ENCODE measurements at places on chromosomes 5 and 9.

DNA sequence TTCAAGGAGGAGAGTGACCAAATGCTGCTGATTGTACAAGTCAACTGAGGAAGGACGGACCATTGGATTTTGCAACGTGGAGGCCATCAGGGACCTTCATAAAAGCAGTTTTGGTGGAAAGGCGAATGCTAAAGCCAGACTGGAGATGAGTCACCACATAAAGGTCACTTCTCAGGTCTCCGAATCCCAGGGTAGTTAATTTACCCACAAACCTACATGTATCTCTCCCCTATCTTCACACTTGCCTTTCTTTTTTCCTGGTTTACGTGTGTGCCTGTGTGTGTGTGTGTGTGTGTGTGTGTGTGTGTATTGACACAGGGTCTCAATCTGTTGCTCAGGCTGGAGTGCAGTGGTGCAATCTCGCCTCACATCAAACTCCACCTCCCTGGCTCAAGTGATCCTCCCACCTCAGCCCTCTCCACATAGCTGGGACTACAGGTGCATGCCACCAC is 4.6 kb upstream of the CTNNA1 start:
- no peak for DNase-seq

- no peak for DNase-seq
Measured at GRCh38 chr5:106415541-106415940, 1255.2 kb downstream of the EFNA5 start.

DNA sequence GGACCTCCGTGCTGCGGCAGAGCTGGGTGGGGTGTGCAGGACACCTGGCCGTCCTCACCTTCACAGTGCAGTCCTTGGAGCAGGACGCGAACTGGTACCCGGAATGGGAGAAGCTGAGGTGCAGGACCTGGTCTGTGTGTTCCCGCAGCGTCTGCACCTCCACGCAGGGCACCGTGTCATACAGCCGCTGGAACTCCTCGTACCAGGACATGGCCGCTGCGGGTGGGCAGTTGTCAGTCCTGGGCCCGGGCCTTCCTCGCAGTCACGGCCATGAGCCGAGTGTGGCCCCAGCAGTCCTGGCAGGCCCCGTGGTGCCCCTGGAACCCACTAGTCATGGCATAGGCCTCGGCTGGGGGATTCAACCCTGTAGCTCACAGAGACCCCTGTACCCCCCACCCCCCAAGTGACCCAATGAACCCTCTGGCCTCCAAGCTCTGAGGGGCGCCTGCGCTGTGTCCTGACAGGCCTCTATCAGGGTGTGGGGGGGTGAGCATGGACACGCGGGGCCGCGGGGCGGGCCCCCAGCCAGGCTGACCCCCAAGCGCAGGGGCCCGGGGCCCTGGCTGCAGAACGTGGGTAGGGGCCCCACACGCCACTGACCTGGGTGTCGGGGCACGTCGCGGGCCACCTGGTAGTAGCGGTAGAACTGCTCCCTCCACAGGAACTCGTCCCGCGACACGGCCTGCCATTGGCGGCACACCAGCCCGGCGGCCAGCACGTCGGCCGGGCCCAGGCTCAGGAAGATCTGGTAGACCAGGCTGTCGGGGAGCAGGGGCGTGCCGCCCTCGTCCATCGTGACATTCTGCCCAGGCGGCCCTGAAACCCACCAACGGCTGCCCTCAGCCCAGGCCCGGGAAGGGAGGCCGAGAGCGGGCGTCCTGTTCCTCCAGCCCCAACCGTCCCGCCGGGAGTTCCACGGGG is 987 bp downstream of the FBXW5 start:
- no peak for DNase-seq

- no peak for DNase-seq
Measured at GRCh38 chr5:131720714-131721113, 76.1 kb downstream of the FNIP1 start.

DNA sequence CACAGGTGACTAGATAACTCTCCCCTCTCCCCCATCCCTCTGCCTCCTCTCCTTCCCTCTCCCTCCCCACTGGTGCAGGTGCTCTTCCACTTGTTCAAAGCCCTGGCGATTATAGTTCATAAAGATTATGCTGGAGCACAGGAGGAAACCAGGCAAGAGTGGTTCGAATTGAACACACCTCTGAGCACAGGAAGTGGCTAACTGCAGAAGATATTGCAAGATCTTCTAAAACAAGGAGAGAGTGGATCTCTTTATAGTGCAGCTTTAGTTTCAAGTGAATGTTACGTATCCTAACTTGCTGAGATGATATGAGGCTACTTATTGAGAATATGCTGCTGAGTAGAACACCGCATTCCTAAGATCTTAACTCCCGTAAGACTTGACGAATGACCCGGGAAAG is 178.4 kb downstream of the GOLPH3 start:
- DNase-seq: no peak

DNA sequence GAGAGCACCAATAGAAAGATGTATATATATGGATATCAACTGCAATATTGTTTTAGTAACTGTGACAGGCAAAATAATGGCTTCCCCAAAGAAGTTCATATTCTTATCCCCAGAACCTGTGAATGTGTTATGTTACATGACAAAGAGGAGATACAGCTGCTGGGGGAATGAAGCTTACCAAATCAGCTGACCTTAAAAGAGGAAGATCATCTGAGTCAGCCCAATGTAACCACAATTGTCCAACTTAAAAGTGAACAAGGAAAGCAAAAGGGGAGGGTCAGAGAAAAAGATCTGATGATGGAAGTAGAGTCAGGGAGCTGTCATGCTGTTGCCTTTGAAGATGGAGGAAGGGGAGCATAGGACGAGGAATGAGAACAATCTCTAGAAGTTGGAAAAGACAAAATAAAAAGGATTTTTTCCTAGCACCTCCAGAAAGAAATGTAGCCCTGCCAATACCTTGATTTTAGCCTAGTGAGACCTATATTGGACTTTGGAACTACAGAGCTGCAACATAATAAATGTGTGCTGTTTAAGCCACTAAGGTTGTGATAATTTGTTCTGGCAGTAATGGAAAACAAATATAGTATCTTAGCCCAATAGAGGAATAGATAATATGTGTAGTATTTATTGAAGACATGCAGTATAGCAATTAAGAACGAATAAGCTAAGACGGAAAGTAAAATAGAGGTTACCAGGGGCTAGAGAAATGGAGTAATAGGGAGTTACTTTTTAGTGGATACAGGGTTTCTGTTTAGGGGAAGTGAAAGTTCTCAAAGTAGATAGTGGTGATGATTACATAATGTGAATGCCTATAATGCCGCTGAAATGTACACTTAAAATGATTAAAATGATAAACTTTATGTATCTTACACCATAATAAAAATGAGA is 115.9 kb downstream of the PIK3R1 start:
- DNase-seq: no peak

GRCh38 chr9:129027685-129028191 is 393 bp downstream of the SH3GLB2 start:
- DNase-seq: peak; percentile 41

DNA sequence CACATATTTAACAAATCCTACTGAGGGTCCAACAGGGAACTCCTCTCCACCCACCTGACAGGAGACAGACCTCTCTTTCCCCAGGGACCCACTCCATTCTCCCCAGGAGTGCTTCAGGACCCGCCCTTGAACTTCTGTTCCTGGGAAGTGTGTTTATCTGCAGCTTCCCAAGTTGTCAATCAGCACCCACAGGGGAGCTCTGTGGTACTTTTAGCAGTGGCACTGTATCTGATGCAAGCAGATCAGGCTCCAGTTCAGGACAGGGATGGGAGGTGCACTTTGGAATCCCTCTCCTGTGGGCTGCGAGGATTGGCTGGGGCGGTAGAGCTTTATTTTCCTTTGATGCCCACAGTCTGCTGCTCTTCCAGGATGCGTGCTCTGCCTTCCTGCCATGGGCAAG is 8.7 kb downstream of the GALNT10 start:
- no peak for DNase-seq

DNA sequence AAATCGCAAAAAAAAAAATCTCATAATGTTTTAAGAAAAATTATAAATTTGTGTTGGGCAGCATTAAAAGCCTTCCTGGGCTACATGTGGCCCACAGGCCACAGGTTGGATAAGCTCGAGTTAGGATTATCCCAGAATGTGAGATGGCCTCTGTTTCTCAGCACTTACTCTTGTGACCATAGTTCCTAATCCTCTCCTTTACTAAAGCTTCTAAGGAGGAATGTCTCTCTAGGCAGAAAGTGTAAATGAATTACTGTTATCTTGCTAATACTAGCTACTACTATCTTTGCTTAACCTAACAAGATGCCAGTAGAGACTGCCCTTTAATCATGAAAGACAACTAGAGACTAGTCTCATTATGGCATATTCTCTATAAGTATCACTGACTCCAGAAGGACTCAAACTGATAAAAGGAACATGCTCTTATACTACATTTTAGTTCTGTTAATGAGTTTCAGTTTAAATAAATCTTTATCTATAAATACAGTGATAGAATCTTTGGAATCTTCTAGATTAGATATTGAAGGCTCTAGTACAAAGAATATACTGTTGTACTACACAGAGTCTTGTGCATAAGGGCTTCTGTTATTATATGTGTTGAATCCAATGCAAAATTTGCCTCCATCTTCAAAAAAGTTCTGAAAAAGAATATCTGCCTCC is 13.8 kb downstream of the INVS start:
- DNase-seq: no peak

- no peak for DNase-seq
Measured at GRCh38 chr9:116671605-116672004, 15.5 kb upstream of the TRIM32 start.

DNA sequence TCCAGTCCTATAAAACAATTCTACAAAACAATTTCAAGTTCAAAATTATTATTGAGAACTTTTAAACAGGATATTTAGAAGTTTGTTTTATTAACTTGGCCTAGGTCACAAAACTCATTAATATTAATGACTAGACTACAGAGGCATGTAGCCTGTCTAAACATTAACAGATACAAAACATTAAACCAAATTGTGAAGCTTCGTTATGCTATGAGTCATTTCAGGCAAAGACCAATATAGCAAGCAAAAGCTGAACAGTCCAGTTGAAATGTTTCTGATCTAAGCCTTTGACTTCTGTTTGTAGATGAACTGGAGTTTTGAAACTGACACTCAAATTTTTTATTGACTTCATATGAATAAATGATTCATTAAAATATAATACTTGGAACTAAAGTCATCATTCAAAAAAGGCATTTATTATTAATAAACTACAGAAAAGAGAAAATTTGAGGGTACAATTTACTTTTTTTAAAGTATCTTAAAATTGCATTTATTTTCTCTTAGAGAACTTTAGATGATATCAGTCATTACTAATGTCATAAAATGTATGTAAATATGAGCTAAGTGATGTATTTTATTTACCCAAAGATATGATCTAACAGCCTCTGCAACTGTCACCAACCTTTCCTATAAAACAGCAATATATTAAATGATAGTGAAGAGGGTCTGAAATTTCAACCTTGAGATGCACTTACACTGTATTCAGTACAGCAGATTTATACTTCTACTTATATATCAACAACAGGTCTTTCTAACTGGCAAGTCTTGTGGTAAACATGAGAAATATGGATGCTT is 188.8 kb downstream of the COMMD10 start:
- DNase-seq: no peak

- no peak for DNase-seq
Measured at GRCh38 chr5:169429044-169429443, 128.1 kb upstream of the SLIT3 start.

DNA sequence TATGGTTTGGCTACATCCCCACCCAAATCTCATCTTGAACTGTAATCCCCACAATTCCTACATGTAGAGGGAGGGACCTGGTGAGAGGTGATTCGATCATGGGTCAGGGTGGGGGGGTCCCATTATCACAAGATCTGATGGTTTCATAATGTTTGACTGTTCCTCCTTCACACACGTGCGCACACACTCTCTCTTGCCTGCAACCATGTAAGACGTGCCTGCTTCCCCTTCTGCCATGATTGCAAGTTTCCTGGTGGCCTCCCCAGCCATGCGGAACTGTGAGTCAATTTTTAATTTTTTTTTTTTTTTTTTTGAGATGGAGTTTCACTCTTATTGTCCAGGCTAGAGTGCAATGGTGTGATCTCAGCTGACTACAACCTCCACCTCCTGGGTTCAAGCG is 27.0 kb downstream of the FAM169A start:
- no peak for DNase-seq

- DNase-seq: no peak
Measured at GRCh38 chr9:133171161-133171961, 7.6 kb upstream of the GBGT1 start.

- no peak for DNase-seq
Measured at GRCh38 chr5:54173251-54173650, 137.1 kb downstream of the ARL15 start.

GRCh38 chr5:102561894-102562760 is 63.3 kb upstream of the SLCO6A1 start:
- no peak for DNase-seq

DNA sequence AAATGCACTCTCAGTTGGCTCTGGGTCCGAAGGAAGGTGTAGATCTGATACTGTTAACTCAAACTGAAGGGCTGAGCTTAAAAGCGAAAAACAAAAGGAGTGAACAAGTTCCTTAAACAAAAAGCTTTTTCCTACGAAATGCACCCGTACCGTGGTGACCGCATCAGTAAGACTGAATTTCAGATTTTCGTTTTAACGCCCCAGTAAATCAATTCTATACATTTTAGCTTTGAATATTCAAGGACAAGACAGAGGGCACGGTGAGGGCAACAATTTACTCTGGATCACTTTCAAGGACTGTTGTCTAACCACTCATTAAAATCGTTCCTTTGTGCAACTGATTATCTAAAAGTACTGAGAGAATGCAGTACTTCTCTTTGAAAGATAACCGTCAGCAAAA is 1.9 kb downstream of the HOMER1 start:
- DNase-seq: no peak

DNA sequence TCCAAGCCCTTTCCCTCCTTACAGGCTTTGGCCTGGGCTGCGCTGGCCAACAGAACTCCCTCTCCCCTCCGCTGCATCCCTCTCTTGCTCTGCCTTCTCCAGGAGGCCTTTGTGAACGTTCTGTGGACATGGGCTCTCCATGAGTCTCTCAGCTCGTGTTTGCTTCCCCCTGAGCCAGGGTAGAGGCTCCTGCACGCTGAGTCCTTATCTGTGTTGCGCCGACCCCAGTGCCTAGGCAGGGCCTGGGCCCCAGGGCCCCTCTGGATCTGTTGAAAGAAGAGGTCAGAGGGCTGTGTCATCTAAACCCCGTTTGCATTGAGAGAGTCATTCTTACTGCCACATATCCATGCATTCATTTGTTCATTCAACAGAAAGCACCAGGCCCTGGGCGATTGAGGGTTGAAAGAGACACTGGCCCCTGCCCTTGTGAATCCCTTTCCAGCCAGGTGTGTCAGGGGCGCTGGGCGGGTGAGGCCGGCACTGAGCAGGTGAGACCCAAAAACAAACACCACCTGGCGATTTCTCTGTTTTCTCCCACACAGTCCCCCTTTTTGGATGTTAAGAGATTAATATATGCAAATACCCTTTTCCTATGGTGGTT is 111.2 kb upstream of the IER5L start:
- no peak for DNase-seq

Data from T1000 (cell line).